Large intestine (tissue), 12 donors: ENCODE measurements at places on chromosomes 7 and 10. TPM values are rescaled to one million over a fixed set of nuclear protein-coding genes. Genes with fewer than 3 reads are reported as not detected.

- H3K36me3 ChIP-seq, result no peaks in the 10 kb centered on the region
- H3K27ac ChIP-seq, result no peak overlapping the region
These were observed 50.9 kb upstream of the UNC5B start for GRCh38 chr10:71161425-71161824.

DNA sequence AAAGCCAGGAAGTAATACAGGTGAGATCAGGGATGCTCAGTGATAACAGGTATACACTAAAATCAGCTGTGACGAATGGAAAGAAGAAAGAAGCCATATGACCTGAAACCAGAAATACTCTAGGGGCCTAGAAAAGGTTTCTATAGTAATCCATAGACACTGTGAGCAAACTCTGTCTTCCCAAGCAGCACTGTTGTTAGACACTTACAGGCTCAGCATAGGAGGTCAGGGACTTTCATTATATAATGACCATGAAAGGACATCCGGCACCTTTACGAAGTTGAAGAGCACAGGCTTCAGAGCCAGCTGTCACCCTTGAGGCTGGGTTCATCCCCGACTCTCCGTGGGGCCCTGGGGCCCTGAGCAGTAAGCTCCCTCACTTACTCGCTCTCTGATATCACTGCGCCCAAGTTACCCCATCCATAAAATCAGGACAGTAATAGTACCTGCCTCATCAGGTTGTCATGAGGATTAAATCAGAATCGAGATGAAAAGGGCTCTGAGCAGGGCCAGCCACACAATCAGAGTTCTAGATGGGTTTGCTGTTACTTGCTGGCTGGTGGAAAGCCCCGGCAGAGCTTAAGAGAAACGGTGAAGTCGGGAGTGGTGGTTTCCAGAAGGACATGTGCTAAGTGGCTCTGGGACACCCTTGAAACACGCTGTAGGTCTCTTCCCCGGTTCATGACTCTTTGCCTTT, 79.5 kb downstream of the ITIH5 start:
- no peak for DNase-seq
- no peaks in the 10 kb centered on the region for H3K36me3 ChIP-seq
- H3K27me3 ChIP-seq, result no peaks in the 10 kb centered on the region
- no peaks in the 10 kb centered on the region for H3K4me1 ChIP-seq

- H3K27me3 ChIP-seq, result peaks cover 13% of the 10 kb centered on the region
- no peaks in the 10 kb centered on the region for H3K36me3 ChIP-seq
- no peak overlapping the region for H3K27ac ChIP-seq
- H3K4me3 ChIP-seq, result no peak overlapping the region
- H3K4me1 ChIP-seq, result no peaks in the 10 kb centered on the region
These were observed 92.7 kb upstream of the GPR26 start for GRCh38 chr10:123573236-123574108.

DNA sequence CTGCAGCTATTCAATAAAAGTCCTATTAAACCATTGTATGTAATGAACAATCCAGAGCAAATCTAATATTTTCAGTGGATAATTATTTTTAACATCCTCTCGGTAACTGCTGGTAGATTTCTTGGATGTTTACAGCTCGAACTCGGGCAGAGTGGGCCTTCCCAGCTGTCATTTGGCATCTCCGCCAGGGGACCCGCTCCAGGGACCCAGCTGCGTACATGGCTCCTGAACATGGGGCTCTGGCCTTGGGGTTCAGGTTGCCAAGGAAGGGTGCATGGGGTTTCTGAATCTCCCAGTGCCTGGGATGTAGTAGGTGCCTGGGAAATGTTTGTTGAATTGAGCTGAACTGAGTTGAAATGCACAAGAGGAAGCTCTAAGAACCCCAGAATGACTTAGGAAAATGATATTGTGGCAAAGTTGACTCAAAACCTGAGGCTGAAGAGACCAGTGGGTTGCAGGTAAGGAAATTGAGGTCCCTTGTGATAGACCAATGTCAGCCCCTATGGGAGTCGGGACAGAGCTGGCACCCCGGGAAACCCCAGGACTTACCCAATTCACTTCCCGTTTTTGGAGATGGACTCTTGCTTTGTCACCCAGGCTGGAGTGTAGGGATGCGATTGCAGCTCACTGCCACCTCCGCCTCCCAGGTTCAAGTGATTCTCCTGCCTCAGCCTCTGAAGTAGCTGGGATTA, 228.4 kb downstream of the CUX1 start:
- H3K27me3 ChIP-seq, result no peaks in the 10 kb centered on the region
- peaks cover 17% of the 10 kb centered on the region for H3K36me3 ChIP-seq
- no peaks in the 10 kb centered on the region for H3K4me1 ChIP-seq
- H3K27ac ChIP-seq, result no peak overlapping the region
- DNase-seq, result no peak

The CPN1 gene
- polyA plus RNA-seq, result 0.06 TPM

The ANKRD61 gene
- 2.4 TPM for polyA plus RNA-seq

The C10orf67 gene
- 0.27 TPM for polyA plus RNA-seq
